ENCODE measurements at places on chromosomes 3 and 15. TPM values are rescaled to one million over a fixed set of nuclear protein-coding genes. Genes with fewer than 3 reads are reported as not detected.

Gene CLRN1
- not detected for total RNA-seq

Gene WDR72
- total RNA-seq, result not detected

Gene C3orf22
- not detected for total RNA-seq

Gene GNB4
- 9.5 TPM for total RNA-seq

Gene HRG
- not detected for total RNA-seq

Gene GOLGA6L4
- 3.3 TPM for total RNA-seq

Gene ARGFX
- total RNA-seq, result not detected

Gene COLQ
- total RNA-seq, result 0.42 TPM

Gene UCN2
- not detected for total RNA-seq

- DNase-seq, result no peak
These were observed 69.8 kb downstream of the TNFAIP8L3 start for GRCh38 chr15:51024735-51025453.

- DNase-seq, result peak; percentile 23
These were observed 13.0 kb upstream of the CADPS start for GRCh38 chr3:62888180-62888579.

- no peak for DNase-seq
These were observed 45.0 kb upstream of the CMSS1 start for GRCh38 chr3:99772671-99773070.

GRCh38 chr3:106534206-106534605, 665.4 kb upstream of the CBLB start:
- no peak for DNase-seq

- peak; percentile 44 for DNase-seq
These were observed 162.9 kb downstream of the TIGIT start for GRCh38 chr3:114456742-114457141.

DNA sequence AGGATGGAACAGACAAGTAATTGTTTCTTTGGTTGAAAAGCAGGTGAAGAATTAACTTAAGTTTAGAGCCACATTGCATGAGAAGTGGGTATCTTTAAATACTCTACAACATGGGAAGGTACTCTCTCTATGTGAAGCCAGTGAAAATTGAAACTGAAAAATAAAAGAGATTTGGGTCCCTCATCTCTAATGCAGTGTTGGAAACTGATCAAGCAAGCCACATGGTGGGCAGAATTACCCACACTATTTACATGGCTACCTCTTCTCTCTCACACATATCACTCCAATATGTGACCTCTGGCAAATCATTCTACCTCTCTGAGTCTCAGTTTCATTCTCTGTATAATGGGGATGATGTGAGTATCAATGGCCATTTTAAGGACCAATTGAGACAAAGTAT, 339.0 kb downstream of the IL5RA start:
- DNase-seq, result no peak

- no peak for DNase-seq
These were observed 121.4 kb downstream of the ADCY5 start for GRCh38 chr3:123327480-123327879.

DNA sequence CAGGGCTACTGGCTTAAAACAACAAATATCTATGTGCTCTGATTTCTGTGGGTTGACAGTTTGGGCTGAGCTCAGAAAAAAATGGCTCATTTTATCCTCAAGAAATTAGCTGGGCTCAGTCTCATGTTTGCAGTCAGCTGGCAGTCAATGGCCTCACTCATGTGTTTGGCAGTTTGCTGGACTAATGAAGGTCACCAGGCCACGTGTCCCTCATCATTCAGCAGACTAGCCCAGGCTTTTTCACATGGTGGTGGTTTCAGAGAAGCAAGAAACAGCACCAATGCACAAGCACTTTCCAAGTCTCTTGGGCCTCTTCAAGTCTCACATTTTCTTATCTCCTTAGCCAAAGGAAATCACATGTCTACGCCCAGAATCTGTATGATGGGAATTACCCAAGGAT, 478.3 kb upstream of the PPP2R3A start:
- DNase-seq, result no peak

DNA sequence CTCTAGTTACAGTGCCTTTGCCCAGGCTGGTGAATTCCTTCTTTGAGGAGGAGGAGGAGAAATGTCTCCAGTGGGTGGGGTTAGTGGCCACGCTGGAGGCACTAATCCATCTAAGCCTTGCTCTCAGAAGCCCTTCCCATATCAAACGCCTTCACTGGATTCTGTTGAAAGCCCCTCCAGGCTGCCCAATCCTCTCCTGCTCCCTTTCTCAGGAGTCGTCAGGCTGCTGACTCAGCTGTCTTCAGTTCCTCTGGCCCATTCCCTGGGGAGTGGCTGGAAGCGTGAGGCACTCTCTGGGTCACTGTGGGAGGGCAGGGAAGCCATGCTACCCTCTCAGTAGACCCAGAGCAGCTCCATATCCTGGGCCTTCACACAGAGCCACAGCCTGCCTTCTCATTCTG, 2.7 kb downstream of the AP2M1 start:
- DNase-seq, result no peak

DNA sequence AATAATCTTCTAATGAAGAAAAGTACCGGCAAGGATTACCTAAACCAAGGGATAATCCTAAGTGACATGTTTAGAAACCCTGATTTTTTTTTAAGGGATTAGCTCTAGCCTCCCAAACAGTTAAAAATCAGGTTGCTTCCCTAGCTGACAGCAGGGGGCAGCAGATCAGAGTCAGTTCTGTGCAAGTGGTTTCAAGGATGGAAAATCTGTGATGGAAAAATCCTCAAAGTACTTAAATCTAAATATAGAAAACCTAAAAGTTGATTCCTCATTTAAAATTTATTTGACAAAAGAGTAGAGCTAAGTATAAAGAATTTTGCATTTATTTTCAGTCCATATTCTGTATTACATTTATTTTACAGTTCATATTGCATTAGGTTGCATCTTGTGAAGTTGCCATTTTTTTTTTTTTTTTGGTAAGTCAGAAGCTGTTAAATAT, 107.6 kb downstream of the PEX5L start:
- peak; percentile 68 for DNase-seq

- DNase-seq, result no peak
These were observed 52.9 kb downstream of the GASK1A start for GRCh38 chr3:43031889-43032545.

- no peak for DNase-seq
These were observed 101.7 kb downstream of the DAPK2 start for GRCh38 chr15:63944681-63944955.

DNA sequence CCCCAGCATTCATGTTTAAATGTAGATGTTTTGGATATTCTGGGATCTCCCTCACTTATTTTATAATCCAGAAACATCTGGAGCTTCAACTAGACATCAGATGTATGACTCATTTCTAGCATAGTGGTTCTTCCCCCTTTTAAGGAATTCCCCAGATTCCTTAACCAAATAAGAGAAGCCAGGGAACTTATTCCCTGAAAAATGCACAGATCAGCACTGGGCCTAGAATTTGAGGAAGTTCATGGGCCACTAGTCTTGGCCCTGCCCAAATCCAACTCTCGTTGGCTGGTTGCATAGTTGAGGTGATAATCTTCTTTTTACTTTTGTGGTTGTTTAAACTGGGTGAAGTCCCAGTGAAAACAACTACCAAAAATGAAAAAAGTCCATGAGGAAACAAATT, 20.4 kb downstream of the RARRES1 start:
- DNase-seq, result no peak

GRCh38 chr3:152511904-152512303, 243.2 kb downstream of the MBNL1 start:
- no peak for DNase-seq

DNA sequence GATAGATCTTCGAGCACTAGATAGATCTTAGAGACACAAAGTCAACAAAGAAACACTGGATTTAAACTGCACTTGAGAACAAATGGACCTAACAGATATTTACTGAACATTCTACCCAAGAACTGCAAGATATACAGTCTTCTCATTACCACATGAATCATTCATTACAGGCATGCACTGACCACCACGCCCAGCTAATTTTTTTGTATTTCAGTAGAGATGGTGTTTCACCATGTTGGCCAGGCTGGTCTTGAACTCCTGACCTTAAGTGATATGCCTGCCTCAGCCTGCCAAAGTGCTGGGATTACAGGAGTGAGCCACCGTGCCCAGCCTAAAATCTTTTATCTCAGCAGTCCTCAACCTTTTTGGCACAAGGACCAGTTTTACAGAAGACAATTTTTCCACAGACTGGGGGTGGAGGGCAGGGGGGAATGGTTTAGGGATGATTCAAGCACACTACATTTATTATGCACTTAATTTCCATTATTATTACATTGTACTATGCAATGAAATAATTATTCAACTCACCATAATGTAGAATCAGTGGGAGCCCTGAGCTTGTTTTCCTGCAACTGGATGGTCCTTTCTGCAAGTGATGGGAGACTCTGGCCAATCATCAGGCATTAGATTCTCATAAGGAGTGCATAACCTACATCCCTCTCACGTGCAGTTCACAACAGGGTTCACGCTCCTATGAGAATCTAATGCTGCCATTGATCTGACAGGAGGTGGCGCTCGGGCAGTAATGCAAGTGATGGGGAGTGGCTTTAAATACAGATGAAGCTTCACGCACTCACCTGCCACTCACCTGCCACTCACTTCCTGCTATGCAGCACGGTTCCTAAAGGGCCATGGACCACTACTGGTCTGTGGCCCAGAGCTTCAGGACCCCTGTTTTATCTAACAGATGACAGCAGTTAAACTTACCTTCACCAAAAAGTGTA, 21.7 kb downstream of the CSNK1G1 start:
- peak; percentile 57 for DNase-seq

DNA sequence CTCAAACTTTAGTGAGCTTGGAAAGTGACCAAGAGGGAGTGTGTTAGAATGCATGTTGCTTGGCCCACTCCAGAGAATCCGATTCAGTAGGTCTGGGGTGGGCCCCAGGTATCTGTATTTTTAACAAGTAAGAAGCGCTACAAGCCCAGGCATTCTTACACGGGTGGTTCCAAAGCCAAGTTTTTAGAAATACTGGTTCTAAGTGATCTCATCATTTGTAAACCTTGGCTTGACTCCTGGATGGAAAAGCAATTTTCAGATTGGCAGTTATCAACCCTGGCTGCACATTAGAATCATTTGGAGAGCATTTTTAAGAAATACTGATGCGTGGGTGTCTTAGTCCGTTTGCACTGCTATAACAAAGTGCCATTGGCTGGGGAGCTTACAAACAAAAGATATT, 27.3 kb upstream of the ST8SIA2 start:
- DNase-seq, result no peak

DNA sequence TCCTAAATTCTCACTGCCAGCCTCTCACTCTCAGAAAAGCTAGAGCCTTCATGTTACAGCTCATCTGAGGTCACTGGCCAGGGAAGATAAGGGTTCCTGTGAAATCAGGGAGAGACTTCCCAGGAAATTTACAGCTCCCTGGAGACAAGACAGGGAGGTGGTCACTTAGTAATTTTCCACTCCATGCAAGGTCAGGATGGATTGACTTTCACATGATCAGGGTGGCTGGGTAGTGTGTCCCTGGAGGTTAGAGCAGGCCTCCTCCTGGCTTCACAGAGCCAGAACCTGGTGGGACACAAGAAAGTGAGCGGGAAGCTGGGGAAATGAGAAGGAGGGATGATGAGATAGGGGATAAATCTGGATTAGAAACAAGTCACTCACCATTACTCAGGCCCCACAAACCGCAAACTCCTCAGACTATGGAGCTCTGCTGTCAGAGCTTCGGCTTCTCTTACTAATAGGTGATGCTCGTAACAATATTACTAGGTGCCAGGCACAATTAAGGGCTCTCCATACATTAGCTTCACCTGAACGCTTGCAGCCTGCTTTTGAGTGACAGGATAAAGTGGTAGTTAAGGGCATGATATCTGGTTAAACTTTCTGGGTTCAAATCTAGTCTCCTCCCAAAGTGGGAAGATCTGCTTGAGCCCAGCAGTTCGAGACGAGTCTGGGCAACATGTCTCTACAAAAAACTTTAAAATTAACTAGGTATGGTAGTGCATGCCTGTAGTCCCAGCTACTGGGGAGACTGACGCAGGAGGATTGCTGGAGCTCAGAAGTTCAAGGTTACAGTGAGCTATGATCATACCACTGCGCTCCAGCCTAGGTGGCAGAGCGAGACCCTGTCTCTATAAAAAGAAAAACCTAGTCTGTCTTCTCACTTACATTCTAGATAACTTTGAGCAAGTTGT, 24.9 kb downstream of the DUOX2 start:
- no peak for DNase-seq

DNA sequence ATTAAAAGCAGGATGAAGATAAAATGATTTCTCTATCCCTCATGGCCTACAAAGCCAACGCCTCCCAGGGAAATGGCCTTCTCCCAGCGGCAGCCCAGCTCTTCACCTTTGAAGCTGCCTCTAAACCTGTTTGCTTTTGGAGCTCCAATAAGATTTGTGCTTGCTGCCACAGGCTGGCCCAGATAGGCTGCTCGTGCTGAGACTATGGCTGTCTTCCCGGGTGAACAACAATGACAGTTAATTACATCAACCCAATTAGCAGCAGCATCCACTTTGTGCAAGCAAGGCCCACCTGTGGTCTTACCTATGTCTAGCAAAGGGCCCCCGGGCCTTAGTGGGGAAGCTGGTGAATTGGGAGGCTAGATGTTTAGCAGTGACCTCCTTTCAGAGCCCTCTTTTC, 179.6 kb downstream of the P3H2 start:
- DNase-seq, result no peak

GRCh38 chr3:186932281-186933181, 2.2 kb downstream of the ST6GAL1 start:
- no peak for DNase-seq

DNA sequence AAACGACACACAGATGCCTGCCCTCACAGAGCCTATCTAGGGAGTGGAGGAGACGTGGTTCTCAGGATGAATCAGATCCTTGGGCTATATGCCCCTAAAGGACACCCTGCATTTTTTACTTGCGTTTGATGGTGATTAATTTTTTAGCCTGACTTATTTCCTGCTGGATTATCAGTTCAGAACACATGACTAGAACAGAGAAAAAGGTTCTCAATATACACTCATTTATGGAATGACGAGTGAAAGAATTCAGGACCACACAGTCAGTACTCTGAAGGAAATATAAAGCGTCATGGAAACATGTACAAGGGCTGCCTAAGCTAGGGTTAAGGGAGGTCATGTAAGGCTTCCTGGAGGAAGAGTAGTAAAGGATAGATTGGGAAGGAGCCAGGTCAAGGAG, 121.8 kb downstream of the SSR3 start:
- no peak for DNase-seq

DNA sequence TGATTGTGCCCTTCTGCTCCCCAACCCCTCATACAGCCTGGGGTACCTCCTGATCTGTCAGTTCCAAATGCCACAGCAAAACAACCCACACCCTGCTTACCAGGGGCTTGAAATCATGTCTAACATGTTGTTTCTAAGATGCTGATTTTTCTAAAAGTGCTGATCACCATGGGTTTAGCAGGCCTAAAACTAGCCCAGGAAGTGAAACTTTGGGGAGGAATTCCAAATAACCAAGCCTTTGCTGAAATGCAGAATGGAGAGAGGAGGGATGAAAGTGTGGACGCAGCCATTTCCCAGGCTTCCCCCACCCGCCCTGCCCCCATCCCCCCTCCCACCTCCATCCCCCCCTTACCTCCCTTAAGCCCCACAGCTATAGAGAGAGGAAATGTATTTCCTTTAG, 2.0 kb upstream of the HRH1 start:
- DNase-seq, result no peak

GRCh38 chr3:72015463-72015862, 230.5 kb upstream of the PROK2 start:
- DNase-seq, result no peak

- DNase-seq, result no peak
These were observed 38.0 kb downstream of the PRICKLE2 start for GRCh38 chr3:64187065-64187959.

All from OCI-LY7 (cell line).